Mucosa of descending colon (tissue), 3 donors: ENCODE measurements at places on chromosomes 5 and 9.
A peak's percentile ranks its signal among the peaks of the same experiment; 100 is the strongest.

DNA sequence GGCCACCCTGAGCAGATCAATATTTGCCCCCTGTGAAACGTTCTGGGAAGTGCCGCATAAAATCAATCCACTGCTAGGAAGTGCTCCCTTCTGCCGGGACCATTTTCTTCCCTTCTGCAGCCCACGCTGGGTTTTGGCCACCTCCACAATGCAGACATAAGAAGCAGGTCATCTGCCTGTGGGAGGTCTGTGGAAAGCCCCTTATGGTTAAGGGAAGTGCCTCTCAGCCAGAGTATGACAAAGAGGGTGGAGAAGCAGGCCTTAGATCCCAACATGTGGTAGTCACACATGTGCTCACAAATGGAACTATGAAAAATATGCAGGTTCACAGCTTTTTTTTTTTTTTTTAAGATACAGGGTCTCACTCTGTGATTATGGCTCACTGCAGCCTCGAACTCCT is 82.8 kb downstream of the SLC1A3 start:
- no peak for DNase-seq

GRCh38 chr9:91192381-91193086 is 169.2 kb downstream of the AUH start:
- DNase-seq: no peak

- DNase-seq: no peak
Observed at GRCh38 chr5:131634238-131634637, 791 bp downstream of the RAPGEF6 start.

GRCh38 chr5:150428106-150428876 is 15.6 kb upstream of the CD74 start:
- DNase-seq: peak; percentile 69

- peak; percentile 53 for DNase-seq
Observed at GRCh38 chr9:111298731-111299598, 31.1 kb downstream of the OR2K2 start.

GRCh38 chr9:125821078-125821477 is 73.9 kb downstream of the PBX3 start:
- DNase-seq: no peak

DNA sequence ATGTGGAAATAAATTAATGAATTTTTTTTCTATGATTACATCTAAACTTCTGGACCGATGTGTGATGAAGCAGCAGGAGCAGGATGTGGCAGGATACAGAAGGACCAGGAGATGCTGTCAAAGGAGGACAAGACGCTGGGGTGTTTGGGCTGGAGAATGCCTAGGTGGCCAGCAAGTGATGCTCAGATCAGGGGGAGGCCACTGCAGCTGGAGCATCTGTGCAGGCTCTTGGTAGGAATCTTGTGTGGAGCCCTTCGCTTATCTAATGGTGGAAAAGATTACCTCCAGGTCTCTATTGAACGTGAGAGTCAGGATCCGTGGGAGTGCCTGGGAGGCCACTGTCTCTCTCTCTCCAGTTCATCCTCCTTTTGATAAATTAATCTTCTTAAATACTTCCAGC is 79.8 kb downstream of the MRPL36 start:
- DNase-seq: no peak

GRCh38 chr5:9930156-9930555 is 300.0 kb upstream of the TAS2R1 start:
- DNase-seq: no peak

DNA sequence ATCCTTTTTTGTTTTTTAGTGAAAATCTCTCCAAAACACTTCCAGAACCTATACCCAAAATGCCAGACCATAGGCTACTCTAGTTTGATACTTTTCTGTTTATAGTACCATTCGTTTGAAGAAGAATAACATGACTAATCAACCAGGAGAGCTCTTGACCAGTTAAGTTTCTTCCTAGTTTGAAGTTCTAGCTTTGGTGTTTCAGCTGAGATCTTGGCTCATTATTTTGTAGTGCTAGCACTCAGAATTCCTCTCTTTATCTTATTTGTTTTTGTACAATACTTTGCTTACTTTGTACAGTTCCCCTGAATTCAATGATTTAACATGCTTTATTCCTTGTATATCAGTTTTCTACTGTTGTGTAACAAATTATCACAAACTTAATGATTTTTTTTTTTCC is 911.6 kb downstream of the EFNA5 start:
- DNase-seq: no peak

DNA sequence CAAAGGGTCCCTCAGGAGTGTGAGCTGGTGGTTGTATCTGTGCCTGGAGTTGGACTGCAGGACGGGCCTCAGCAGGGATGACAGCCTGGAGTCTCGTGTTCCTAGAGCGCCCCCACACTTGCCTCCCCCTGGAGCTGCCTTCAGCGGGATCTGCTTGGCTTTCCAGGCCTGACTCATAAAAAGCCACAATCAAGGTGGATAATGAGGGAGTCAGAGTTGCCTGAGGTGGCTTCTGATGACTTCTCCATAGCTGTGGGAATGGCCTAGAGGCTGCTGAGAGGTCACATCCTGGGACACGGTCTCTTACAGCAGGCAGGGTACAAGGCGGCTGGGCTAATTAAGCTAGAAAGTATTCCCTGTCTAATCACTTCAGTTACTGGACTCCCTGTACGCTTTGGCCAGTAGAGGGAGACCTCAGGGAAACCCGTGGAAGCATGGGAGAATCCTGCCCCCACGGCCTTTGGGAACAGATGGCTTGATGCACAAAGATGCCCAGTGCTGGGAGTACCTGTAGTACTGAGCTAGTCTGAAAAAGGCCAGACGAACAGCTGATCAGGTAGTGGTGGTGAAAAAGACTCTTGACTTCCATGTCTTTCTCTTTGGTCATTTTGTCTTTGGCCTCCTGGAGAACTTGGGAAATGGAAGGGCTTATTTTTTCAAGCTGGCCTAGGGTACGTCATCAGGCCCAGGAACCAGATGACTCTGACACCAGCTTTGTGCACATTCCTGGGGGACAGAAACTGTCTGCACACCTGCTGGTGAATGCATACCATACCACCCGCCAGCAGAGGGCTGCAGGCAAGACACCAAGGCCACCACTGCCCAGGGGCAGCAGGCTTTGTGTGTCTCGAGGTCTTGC is 16.1 kb upstream of the FRRS1L start:
- peak; percentile 55 for DNase-seq

- no peak for DNase-seq
Observed at GRCh38 chr9:113574441-113575262, 111.1 kb downstream of the RGS3 start.

- no peak for DNase-seq
Observed at GRCh38 chr9:111356481-111357244, 26.6 kb upstream of the OR2K2 start.

DNA sequence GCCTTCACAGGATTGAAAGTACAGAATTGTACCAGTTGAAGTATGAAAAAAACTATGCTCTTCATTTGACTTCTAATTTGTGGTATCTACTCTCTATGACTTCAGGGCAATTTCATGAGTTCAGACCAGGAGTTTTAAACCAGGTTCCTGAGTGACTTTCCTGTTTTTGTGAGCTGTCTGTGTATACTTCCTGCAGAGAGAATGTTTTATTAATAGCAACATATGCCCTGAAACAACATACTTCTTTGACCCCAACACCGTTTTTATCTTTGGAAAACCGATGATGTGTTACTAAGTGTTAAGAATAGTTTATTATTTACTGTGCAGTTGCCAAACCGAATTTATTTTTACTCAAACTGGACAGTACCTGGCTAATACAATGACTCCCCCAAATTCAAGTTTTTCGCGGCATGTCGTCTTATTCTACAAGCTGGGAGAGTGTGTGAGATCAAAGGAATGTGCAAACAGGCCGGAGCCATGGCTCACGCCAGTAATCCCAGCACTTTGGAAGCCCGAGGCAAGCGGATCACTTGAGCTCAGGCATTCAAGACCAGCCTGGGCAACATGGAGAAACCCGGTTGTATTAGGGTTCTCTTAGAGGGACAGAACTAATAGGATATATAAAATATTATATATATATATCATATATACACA is 58.7 kb upstream of the ERBIN start:
- no peak for DNase-seq

- no peak for DNase-seq
Observed at GRCh38 chr5:39497322-39497721, 72.5 kb upstream of the DAB2 start.

GRCh38 chr5:39302472-39302871 is 61.8 kb downstream of the C9 start:
- no peak for DNase-seq

GRCh38 chr9:123120131-123120530 is 86.7 kb downstream of the GPR21 start:
- DNase-seq: no peak

GRCh38 chr9:115036691-115037090 is 81.3 kb downstream of the TNC start:
- DNase-seq: no peak

DNA sequence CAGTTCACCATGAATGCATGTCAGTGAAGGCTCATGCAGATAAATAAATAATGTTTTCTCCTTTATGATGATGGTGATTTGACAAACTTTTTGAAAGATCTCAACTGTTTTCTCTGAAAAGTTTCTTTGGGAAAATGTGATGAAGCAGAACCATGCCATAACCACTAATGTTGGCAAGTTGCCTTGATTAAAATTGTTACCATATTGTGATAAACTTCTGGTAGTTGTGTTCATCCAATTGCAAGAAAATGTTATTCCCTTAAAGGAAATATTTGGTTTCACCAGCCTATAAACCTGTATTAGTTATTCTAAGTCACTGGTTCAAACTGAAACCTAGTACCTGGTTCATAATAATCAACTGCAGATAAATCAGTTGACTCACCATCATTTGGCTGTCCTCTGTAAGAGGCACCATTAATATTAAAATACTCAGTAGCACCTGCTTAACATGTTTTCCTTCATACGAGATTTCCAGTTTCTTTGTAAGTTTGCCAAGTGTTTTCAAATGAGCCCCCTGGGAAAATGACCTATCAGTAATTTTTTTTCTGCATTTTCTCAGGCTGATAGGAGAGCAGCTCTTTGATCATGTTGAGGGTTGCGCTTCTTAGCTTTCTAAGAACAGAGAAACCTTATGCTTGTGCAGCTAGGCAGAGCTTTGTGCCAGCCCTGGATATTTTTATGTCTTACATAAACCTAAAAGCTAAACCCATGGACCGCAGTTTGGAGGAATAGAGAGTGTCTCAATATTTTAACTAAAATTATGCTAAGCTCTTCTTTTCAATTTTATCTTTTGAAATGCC is 88.0 kb downstream of the LURAP1L start:
- DNase-seq: no peak

- peak; percentile 77 for DNase-seq
Observed at GRCh38 chr9:133419005-133419404, 1.2 kb upstream of the REXO4 start.

DNA sequence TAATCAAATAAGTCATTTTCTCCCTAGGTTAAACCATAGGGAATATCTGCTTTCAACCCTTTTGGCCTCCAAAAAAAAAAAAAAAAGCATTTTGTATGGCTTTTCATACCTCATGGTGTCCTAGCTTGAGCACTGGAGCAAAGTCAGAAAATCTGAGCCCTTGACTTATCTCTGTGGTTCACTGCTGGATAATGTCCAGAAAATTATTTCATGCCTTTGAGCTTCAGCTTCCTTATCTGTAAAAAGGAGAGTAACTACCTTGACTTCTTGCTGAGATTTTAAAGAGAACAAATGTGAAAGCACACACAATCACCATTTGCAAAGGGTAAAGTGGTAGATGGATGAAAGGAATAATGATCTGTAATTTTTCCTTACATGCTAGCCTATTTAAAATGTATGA is 165.9 kb downstream of the ALDH1A1 start:
- no peak for DNase-seq

DNA sequence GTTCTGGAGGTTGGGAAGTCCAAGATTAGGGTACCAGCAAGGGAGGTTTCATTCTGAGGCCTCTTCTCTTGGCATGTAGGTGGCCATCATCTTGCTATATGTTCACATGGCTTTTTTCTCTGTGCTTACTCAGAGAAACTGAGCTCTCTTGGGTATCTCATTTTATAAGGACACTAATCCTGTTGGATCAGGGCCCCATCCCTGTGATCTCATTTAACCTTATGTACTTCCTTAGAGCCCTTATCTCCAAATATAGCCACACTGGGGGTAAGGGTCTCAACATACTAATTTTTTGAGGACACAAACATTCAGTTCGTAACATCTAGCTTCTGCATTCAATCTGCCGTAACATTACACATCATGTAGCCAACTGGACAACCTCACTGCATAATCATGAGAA is 6.6 kb downstream of the DHX29 start:
- no peak for DNase-seq

GRCh38 chr5:173247041-173247440 is 12.0 kb upstream of the NKX2-5 start:
- DNase-seq: no peak

- no peak for DNase-seq
Observed at GRCh38 chr5:148542812-148543211, 111.5 kb downstream of the HTR4 start.

- no peak for DNase-seq
Observed at GRCh38 chr9:17330097-17330496, 195.3 kb downstream of the CNTLN start.

GRCh38 chr9:89254773-89255125 is 56.2 kb upstream of the CKS2 start:
- DNase-seq: no peak

- peak; percentile 66 for DNase-seq
Observed at GRCh38 chr5:149466457-149466972, 84.7 kb downstream of the CSNK1A1 start.

DNA sequence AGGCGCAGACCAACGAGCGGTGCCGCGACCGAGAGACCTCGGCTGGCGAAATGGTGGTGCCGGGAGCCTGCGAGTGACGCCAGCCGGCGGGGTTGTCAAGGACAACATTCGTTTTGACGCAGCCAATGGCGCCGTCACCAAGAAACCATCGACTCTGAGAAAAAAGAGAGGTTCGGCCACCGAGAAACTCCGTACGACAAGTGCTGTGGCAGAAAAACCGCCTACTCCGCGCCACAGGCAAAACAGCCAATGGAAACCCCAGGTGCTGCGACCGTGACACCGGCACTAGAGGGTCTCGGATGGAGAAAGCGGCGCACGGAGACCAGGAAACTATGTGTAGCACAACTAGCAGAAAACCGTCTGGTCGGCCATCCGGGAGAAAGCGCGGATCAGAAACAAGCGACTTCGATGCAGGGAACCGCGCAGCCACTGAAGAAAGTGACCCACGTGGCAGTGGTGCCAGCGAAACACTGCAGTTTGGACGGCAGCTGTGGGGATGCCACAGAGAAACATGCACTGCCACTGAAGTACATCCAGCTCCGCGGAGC is 88.8 kb downstream of the ANXA2R start:
- peak; percentile 76 for DNase-seq
